ACHN (cell line): ENCODE measurements at places on chromosomes 12 and 14.

GRCh38 chr14:89826596-89826995 is 127.9 kb downstream of the EFCAB11 start:
- DNase-seq = no peak

- DNase-seq = no peak
Measured at GRCh38 chr12:103833891-103834290, 7.1 kb downstream of the NT5DC3 start.

GRCh38 chr12:75528692-75529091 is 17.3 kb upstream of the KRR1 start:
- DNase-seq = no peak

DNA sequence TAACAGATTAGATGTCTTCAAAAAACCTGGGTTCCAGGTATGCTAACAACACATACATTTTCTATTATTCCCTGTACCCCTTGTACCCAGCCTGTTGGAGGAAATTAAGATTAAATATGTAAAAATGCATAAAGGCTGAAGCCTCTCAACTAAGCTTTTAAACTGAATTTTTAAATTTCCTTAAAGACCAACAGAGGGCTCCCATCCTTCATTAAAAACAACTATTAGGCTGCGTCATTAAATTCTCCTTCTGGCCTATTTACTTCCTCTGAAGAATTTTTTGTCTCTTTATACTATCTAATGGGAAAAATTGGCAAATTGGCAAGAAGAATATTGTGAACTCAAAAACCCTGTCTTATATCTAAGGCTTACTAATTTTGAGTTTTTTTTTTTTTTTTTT is 21.8 kb downstream of the SENP1 start:
- DNase-seq = peak; percentile 42

DNA sequence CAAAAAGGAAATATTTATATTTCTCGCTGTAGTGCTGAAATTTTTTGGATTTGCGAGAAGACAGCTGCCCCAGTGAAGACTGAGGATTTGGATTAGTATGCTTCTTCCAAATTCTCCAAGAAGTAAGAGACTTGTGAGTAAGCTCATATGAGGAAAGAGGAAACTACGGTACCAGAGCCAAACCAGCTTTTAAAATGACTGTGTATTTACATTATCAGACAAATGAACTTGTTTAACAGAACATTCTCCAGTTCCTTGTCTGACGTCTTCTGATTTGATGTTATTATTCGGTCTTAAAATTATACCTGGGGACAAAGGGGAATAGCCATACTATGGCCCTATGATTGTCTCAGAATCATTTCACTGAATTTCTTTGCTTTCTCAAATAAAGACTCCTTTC is 8.0 kb downstream of the CLEC12B start:
- DNase-seq = no peak

GRCh38 chr14:67963960-67964812 is 144.6 kb downstream of the RAD51B start:
- DNase-seq = no peak
